ENCODE measurements at places on chromosomes 12 and 14.

GRCh38 chr12:46670636-46671035, 155.2 kb downstream of the SLC38A4 start:
- no peak for DNase-seq

GRCh38 chr12:26331960-26332359, 136.6 kb downstream of the SSPN start:
- DNase-seq = no peak

DNA sequence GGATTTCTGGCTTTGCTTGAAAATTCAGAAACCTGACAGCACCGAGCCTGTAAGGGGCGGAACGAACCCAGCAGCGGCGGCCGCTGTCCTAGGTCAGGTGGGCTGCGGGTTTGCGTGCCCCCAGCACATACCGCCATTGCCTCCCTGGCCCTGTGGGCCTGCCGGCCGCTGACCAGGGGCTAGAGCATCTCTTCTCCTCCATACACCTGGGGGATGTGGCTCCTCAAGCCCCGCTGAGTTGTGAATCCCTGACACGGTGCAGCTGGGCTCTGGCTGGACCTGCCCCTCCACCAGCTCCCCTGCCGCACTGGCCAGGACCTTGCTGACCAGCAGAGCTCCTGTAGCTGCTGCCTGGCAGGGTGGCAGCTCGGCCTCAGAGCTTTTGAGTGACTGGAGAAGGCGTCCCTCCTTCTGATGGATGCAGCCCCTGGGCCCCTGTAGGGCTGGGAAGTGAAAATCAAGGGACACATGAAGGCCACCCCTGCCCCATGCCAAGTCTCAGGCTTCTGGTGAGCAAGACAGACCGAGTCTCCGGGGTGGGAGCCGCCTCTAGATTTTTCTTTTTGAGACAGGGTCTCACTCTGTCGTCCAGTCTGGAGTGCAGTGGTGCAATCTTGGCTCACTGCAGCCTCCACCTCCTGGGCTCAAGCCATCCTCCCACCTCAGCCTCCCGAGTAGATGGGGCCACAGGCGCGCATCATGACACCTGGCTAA, 184.9 kb upstream of the SFSWAP start:
- DNase-seq = no peak

DNA sequence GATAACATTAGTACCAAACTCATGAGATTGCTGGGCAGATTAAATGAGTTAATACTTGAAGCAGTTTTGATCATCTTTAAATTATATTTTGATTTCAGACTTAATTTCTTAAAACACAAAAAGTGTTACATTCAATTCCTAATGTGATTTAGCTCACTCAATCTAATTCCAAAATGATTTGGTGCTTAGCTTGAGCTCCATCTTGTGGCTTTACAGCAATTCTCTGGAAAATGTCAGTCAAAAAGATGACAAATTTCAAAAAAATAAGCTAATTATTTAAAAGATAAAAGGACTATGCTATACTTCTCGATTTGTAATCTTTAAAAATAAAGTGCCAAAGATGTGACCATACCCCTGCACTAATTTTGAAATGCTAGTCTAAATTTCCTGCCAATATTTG, 10.1 kb downstream of the LLPH start:
- DNase-seq = no peak

- no peak for DNase-seq
Observed at GRCh38 chr12:132275110-132275531, 54.3 kb downstream of the GALNT9 start.
